Stomach (tissue), 19 donors: ENCODE measurements at places on chromosomes 2 and 18. TPM values are rescaled to one million over a fixed set of nuclear protein-coding genes. Genes with fewer than 3 reads are reported as not detected.
A peak's percentile ranks its signal among the peaks of the same experiment; 100 is the strongest.

DNA sequence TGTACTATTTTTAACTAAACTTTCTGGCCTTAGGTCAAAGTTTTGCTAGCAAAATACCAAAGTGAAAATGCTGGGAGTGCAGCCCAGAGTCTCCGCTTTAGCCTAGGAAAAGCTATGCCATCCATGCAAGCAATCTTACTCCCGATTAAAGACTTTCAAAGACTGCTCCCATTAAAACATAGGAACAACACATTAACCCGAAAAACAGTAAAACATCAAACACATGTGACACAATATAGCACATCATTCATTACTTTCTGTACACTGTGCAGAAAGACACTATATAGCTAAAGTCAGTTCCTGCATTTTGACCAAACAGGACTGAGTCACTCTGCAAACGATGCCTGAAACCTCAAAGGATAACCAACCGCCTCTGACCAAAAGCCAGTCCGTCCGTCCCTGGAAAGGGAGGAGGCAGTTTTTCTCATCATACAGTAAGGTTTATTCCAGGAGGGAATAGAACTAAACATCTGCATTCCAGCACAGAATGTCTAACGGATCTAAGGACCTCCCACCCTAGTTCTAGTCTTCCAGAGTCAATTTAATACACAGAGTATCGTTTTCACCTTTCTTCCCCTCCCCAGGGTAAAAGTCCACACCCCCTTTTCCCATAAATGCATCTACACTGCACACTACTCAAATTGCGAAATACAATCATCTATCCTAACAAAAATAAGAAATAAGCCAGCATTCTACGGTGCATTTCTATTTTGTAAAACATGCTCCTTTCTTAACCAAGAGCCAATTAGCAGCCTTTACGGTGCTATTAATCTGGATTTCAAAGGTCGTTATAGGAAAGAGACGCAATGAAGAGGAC lies 1.7 kb downstream of the ROCK2 start:
- no peak for DNase-seq

GRCh38 chr2:236180831-236181453 lies 12.8 kb upstream of the GBX2 start:
- peak; percentile 81 for DNase-seq

GRCh38 chr2:158009399-158009798 lies 92.3 kb upstream of the UPP2 start:
- DNase-seq = no peak

- no peak for DNase-seq
Observed at GRCh38 chr18:51520676-51521180, 323.2 kb upstream of the MEX3C start.

GRCh38 chr2:160652236-160652635 lies 158.6 kb upstream of the RBMS1 start:
- DNase-seq = no peak

- no peak for DNase-seq
Observed at GRCh38 chr2:138930571-138930970, 150.4 kb upstream of the NXPH2 start.

DNA sequence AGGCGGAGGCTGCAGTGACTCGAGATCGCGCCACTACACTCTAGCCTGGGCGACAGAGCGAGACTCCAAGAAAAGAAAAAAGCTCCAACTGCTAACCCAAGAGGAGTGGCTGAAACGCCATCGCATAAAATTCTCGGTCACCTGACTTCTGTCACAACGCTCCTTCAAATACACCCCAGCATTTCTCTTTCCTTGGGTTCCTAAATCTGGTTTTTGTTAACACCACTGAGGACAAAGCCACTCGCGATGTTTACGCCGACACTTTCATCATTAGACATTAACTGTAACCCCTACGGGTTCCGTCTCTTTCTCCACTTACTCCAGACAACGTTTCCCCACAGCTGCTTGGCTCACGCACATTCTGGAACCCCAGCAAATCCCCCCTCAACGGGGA lies 679 bp downstream of the CLK1 start:
- DNase-seq = peak; percentile 67

DNA sequence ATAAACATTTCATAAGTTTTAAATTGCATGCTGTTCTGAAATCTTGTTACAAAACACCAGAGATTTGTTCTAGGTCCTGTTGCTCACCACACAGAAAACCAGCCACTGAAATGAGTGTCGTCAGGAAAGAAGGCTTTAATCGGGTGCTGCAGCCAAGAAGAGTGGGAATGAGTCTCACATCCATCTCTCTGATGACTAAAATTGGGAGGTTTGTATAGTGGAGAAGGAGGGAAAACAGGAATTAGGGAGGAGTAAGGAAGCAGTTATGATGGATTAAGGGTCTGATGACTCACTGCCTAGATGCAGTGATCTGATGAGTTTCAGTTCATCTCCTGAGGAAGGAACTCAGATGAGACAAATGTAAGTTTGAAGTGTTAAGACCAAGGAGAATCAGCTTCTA lies 42.1 kb upstream of the GPR39 start:
- DNase-seq = no peak

- DNase-seq = no peak
Observed at GRCh38 chr2:147530033-147530432, 314.8 kb upstream of the ACVR2A start.

DNA sequence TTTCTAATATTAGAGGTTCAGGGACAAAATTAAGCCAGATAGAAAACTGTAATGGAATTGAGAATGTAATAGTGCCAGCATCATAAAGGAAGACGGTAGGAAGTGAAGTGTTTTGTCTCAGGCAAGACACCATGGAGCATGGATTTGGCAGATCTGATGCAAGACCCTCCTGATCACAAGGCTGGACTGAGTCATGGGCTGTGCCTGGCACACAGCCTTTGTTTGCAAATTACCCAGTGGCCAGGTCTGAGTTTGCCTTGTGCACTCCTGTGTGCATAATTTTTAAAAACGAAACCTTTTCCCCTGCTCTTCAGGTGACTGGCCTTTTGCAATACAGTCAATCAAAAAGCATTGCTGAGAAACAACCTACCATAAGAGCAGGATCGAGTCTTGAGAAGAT lies 2.0 kb upstream of the UPP2 start:
- DNase-seq = no peak

- DNase-seq = no peak
Observed at GRCh38 chr2:8395718-8396117, 286.1 kb upstream of the ID2 start.

Gene TRABD2A
- total RNA-seq = 10.1 TPM

Gene FIGN
- 4.1 TPM for total RNA-seq

Gene ALPI
- not detected for total RNA-seq

Gene CTAGE1
- total RNA-seq = not detected

Gene POTEJ
- not detected for total RNA-seq
